MG63 (cell line): ENCODE measurements at places on chromosomes 5 and 9.

GRCh38 chr9:36407122-36407723 is 7.2 kb upstream of the RNF38 start:
- peak; percentile 49 for DNase-seq

DNA sequence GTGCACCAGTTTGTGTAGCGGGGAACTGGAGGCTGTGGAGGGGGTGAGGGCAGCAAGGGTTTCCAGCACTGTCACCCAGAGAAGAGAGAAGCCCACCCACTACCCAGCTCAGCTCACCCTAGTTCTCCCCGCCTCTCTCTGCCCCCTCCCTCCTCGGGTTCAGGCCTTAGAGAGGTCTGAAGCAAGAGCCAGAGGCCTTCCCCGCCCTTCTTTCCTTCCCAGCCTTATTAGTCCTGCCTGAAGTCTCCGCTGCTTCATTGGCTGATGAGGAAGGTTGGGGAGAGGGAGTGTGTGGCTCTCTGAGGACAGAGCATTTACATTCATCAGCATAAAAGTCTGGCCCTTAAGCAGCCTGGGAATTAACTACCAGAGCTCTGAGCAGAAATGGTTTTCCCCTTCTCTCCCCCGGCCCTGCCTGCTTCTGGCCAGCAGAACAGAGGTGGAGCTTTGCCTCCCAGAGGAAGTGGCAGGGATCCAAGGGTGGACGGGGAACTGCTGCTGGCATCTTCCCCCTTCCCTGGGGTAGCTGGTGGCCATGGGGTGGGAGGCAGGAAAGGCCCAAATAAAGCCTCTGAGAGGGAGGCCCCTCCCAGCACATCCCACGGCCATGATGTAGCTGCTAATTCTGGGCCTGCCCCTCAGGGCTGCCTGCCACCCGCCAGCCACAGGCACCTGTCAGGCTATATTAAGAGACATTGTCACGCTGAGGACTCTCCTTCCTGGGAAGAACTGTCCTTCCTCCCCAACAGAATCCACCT is 4.1 kb downstream of the DNAJB5 start:
- peak; percentile 50 for DNase-seq

- no peak for DNase-seq
Observed at GRCh38 chr5:124546643-124547042, 199.8 kb downstream of the ZNF608 start.

- no peak for DNase-seq
Observed at GRCh38 chr9:71253011-71253410, 131.6 kb upstream of the TRPM3 start.

DNA sequence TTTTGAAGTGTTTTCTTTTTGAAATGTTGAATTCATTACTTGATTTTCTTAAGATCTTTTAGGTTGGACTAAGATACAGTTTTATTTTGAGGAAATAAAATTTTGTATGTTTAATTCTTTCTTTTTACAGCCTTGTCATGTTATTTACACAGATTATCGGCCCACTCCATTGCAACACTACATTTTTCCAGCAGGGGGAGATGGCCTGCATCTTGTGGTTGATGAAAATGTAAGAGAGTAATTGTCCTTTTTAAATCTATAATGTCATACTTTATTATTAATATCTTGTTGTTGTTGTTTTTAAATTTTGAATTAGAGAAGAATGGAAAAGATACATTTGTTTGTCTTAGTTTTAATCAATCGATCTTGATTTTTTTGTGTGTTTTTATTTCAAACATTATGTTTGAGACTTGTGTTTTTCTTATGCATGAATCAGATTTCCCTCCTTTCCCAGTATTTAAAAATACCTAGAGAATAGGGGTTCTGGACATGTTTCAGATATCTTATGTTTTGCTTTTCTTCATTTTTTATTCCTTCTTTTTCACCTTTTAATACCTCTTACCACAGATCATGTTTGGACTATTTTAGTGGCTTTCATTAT is 36.7 kb downstream of the MTREX start:
- peak; percentile 41 for DNase-seq

- DNase-seq: no peak
Observed at GRCh38 chr5:62143268-62144229, 162.5 kb upstream of the KIF2A start.

DNA sequence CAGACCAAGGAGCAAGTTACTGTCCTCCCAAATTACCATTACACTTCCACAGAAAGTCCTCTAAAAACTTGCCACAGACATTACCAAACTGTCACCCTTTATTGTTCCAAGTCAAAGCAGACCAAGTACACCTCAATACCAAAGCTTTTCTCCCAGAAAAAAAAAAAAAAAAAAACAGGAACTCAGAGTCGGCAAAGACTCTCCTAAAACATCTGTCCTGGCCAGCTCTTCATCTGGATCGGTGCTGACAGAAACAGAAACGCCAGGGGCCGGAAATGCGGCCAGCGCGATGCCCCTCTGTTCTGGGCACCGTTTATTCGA is 718 bp downstream of the DEPDC1B start:
- DNase-seq: no peak

DNA sequence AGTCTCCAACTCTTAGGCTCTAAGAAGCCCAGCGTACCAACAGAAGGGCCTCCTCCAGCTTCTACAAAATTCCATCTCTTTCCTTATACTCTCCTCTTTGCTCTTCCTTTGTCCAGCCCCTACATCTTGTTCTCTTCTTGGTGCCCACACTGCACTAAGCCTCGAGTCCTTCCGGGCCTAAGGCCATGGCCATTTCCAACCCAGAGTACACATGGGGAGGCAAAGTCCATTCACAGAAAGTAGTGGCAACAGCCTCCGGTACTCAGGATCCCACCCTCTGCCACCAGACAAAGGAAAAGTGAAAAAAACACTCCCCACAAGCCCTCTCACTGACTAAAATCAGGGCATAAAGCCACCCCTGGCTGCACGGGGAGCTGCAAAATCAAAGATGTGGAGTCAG is 60.3 kb downstream of the SAXO1 start:
- DNase-seq: no peak

GRCh38 chr9:82538634-82539033 is 524.3 kb downstream of the RASEF start:
- DNase-seq: no peak

DNA sequence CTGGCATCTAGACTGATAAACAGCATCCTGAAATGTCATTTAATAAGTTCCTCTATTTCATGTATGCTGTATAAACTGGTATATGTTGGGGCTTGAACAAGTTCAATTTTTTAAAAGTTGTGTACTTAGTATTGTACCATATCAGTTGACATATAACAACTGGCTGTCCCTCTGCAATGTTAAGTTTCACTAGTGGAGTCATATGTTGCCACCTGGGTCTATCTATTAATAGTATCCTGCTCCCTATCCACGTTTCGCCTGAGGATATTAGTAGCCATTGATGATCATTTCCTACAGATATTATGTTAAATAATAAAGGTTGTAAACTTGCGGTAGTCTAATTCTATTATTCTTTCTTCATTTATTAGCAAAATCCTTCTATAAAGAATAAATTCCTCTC is 177.6 kb downstream of the RFX3 start:
- no peak for DNase-seq

DNA sequence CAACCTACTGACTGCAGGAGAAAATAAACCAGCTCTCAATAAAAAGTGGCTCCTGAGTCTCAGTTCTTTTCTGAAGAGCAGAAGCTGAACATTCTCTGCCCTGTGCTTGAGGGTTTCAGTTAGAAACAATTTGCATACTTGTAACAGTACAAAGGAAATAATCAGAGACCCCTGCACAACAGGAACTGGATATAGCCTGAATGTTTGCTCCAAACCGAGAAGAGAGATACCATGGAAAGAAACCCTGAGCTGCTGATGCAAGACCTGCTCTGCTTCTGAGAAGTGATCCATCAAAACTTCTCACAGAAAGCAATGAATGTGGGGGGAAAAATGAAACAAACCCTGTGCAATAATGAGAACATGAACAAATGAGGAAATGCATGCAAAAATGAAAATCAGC is 592.9 kb downstream of the SEMA5A start:
- DNase-seq: no peak

- no peak for DNase-seq
Observed at GRCh38 chr5:62762503-62762902, 183.9 kb downstream of the LRRC70 start.

- no peak for DNase-seq
Observed at GRCh38 chr9:124427281-124427680, 12.0 kb upstream of the PSMB7 start.

DNA sequence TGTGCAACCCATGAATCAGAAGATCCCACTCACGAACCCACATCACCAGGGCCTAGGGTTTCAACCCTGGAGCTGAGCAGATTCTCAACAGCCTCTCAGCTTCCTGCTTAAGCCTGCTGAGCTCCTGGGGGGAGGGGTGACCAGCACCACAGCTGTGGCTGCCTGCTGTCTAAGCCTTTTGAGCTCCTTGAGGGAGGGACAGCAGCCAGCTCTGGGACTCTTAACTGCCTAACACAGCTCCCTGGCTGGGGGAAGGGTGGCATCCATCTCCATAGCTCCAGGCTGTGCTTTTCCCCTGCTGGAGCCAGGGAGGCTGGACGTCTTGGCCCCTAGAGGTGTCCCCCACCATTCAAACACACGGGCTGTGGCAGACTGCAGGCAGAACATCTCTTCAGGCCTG is 250.3 kb downstream of the DMAC1 start:
- peak; percentile 0 for DNase-seq

DNA sequence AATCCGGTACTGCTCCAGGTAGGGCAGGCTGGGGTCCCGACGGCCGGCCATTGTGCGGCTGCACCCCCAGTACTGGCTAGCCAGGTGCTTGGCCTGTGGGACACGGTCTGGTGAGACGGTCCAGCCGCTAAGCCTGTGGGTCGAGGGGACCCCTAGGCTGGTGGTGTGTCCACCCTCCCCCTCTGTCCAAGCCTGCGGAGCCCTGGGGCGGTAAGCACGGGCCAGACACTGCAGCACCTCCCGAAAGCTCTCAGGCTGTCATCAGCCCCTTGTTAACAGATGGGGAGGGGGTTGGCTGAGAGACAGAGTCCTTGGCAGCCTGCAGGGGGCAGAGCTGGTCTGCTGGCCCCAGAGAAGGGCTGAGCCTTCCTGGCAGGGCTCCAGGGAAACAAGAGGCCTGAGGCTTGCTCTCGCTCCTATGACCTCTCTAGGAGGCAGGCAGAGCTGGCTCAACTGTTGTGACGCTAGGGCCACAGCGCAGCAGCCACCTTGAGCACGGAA is 11.8 kb upstream of the MRNIP start:
- peak; percentile 70 for DNase-seq

DNA sequence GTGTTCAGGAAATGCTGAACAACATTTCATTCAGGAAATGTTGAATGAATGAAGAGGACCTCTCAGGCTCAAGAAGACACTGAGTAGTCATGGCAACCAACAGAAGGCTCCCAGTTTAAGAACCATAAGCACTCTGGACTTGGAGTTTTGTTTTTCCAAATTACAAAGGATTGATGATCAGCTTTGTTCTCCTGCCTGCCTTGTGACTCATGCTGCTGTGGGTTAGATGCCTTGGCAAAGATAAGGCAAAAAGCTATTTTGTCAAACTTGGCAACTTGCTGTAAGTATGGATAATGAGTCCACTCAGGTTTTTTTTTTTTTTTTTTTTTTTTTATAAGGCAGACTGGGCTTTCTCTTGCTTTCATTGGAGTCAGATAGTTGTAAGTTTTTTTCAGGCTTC is 365.0 kb downstream of the TMEM232 start:
- peak; percentile 19 for DNase-seq

DNA sequence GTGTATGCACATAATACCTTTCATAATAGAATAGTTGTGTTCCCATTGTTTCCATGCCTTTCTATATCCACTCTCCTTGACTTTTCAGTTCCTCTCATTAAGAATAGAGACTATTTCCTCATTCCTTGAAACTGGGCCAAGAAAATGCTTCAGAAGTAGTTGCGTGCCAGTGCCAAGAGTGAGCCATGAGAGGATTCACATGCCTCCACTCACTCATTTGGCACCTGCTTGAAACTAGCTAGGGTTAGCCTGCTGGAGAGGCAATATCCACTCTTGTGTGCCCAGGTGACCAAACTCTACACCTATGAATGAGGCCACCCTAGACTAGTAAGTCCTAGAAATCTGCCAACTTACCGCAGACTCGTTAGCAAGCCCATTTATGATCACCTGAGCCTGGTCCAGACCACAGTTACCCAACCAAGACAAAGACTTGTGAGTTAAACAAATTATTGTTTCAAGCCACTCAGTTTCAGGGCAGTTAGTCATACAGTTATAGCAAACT is 276.3 kb downstream of the EPB41L4A start:
- peak; percentile 80 for DNase-seq

DNA sequence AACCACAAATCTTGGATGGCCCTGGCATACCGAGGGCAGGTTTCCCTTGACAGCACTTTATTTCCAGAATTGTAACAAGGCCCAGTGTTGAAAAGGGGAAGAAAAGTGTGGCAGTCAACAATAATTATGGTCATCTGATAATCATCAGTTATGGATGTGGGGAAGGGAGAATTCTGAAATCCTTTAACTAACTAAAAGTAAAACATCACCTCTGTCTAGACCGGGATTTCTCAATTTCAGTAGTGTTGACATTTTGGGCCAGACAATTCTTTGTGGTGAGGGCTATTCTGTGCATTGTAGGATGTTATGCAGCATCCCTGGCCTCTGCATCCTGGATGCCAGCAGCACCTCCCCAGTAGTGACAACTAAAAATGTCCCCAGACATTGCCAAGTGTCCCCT is 140.4 kb downstream of the PSAT1 start:
- no peak for DNase-seq

- DNase-seq: peak; percentile 26
Observed at GRCh38 chr5:151757233-151758140, 944 bp downstream of the ATOX1 start.

- no peak for DNase-seq
Observed at GRCh38 chr9:1938135-1938534, 77.0 kb upstream of the SMARCA2 start.

GRCh38 chr9:105700668-105701067 is 6.3 kb downstream of the TMEM38B start:
- DNase-seq: no peak

- DNase-seq: no peak
Observed at GRCh38 chr5:136149891-136150290, 17.2 kb downstream of the SMAD5 start.

GRCh38 chr9:83477120-83477519 is 61.1 kb downstream of the FRMD3 start:
- no peak for DNase-seq

- peak; percentile 25 for DNase-seq
Observed at GRCh38 chr5:157778121-157778805, 34.8 kb downstream of the LSM11 start.

GRCh38 chr9:137279741-137280473 is 2.4 kb downstream of the TOR4A start:
- DNase-seq: no peak

GRCh38 chr9:128685636-128686489 is 3.2 kb upstream of the SET start:
- DNase-seq: no peak

- no peak for DNase-seq
Observed at GRCh38 chr5:159161361-159162214, 47.8 kb downstream of the RNF145 start.

- DNase-seq: no peak
Observed at GRCh38 chr5:155575861-155576260, 562.3 kb downstream of the KIF4B start.
